ENCODE measurements at places on chromosomes 4 and X.
A peak's percentile ranks its signal among the peaks of the same experiment; 100 is the strongest.

DNA sequence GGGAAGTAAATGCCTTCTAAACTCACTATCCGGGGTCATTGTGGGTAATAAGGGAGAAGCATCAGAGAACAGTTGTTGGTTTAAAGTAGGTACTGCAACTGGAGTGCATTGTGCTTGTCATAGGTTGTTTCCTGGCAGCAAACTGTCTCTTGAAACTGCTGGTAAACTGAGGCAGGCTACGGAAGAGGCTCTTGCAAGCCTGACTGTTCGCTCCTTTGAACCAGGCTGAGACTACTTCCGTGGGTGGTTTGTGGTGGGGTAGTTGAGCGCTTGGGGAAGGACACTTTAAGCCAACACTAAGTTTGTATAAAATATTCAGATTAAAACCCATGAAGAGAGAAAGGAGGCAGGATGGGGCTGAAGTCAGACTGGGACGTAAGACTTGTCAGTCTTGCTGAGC is 45.2 kb upstream of the WDR1 start:
- H3K27ac ChIP-seq = no peak overlapping the region
- no peak for DNase-seq
- H3K4me3 ChIP-seq = no peak overlapping the region
- H3K36me3 ChIP-seq = no peaks in the 10 kb centered on the region
- no peaks in the 10 kb centered on the region for H3K27me3 ChIP-seq
- H3K4me1 ChIP-seq = peaks cover 2% of the 10 kb centered on the region

- no peaks in the 10 kb centered on the region for H3K4me1 ChIP-seq
- no peaks in the 10 kb centered on the region for H3K36me3 ChIP-seq
- H3K27ac ChIP-seq = no peak overlapping the region
- no peaks in the 10 kb centered on the region for H3K27me3 ChIP-seq
- H3K4me3 ChIP-seq = no peak overlapping the region
These were observed 267.7 kb upstream of the TET2 start for GRCh38 chr4:104878936-104879335.

DNA sequence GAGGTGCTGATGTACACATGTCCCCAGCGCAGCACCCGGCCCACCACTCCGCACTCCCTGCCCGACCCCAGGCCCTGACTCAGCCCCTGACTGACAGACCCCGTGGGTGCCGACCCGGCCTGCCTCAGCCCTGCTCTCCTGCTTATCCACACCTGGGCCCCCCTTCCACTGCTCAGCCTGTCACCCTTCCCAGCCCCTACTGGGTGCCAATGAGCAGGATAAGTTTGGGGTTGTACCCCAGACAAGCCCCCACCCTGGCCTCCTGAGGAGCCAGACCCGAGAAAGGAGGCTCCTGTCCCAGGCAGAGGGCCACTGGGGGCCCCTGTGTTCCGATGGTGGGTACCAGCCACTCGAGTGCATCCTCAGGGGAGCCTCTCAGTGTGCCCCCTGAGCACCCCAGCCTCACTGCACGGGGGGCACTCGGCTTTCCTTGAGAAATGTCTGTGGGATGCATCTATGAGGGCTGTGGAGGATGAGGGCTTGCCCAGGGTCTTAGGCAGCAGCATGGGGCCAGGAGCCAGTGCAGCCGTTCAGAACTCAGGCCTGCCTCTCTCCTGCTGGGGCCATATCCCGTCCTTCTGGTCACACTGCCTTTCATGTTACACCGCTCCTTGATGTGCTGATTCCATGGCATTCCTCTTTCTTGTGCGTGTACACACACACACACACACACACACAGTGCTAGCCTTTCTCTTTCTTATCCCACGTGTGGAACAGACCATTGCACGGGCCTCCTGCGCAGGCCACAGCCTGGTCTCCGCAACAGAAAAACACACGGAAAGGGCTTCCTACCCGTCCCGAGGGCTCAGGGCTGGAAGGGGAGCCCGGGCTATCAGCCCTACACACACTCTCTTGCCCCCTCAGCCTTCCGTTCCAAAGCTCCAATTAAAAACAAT is 220.1 kb upstream of the PSAPL1 start:
- H3K4me1 ChIP-seq = peaks cover 16% of the 10 kb centered on the region
- no peaks in the 10 kb centered on the region for H3K36me3 ChIP-seq
- no peaks in the 10 kb centered on the region for H3K27me3 ChIP-seq
- peak overlapping the region; percentile 40 for H3K27ac ChIP-seq

GRCh38 chrX:13419276-13419675 is 99.4 kb upstream of the ATXN3L start:
- H3K27me3 ChIP-seq = no peaks in the 10 kb centered on the region
- no peak for DNase-seq
- H3K36me3 ChIP-seq = no peaks in the 10 kb centered on the region
- H3K4me1 ChIP-seq = peaks cover 3% of the 10 kb centered on the region
- no peak overlapping the region for H3K4me3 ChIP-seq

- no peaks in the 10 kb centered on the region for H3K27me3 ChIP-seq
- no peak overlapping the region for H3K4me3 ChIP-seq
- DNase-seq = no peak
- no peaks in the 10 kb centered on the region for H3K4me1 ChIP-seq
These were observed 11.7 kb downstream of the MAGED2 start for GRCh38 chrX:54819201-54819600.

Measured in cardiac muscle cell (in vitro differentiated cells and primary cell).